ENCODE measurements at places on chromosomes 4 and X. TPM values are rescaled to one million over a fixed set of nuclear protein-coding genes. Genes with fewer than 3 reads are reported as not detected.
A peak's percentile ranks its signal among the peaks of the same experiment; 100 is the strongest.

DNA sequence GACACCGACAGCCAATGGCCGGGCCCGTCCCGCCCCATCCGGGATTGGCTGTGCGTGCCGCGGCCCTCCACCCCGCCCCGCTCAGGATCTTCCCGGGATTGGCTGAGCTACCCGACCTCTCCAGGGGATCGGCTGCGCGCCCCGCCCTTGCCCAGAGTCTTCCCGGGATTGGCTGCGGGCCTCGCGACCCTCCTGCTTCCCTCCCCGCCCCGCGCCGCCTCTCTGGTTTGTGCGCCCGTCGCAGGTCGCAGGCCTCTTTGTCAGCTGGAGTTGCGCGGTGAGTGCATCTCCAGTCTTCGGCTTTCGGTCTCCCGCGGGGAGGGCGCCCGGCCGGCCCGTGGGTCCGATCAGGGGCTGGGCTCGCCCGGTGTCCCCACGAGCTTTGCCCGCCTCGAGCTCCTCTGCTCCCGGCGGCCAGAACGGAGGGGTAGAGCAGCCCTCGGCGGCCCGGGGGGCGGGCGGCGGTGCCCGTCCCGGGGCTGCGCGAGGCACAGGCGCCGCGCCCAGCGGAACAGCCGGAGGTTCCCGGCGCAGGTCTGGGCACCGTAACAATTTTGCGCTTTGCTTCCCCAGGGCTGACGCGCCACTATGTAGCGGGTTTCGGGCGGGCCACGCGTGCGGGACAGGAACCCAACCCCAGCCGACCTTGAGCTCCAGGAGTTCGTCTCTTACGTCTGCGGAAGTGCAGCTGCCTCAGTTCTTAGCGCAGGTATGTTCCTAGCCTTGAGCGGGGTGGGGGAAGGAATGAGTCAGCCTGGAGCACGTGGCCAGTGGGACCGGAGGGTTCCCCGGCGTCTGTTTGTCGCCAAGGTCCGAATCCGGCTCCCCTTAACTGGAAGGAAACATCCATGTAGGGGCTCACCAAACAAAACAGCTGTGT, 38.7 kb downstream of the ERVMER34-1 start:
- peak overlapping the region; percentile 97 for H3K27ac ChIP-seq
- H3K27me3 ChIP-seq, result peaks cover 8% of the 10 kb centered on the region
- peaks cover 46% of the 10 kb centered on the region for H3K4me1 ChIP-seq
- peak; percentile 98 for DNase-seq
- H3K36me3 ChIP-seq, result peaks cover 41% of the 10 kb centered on the region

DNA sequence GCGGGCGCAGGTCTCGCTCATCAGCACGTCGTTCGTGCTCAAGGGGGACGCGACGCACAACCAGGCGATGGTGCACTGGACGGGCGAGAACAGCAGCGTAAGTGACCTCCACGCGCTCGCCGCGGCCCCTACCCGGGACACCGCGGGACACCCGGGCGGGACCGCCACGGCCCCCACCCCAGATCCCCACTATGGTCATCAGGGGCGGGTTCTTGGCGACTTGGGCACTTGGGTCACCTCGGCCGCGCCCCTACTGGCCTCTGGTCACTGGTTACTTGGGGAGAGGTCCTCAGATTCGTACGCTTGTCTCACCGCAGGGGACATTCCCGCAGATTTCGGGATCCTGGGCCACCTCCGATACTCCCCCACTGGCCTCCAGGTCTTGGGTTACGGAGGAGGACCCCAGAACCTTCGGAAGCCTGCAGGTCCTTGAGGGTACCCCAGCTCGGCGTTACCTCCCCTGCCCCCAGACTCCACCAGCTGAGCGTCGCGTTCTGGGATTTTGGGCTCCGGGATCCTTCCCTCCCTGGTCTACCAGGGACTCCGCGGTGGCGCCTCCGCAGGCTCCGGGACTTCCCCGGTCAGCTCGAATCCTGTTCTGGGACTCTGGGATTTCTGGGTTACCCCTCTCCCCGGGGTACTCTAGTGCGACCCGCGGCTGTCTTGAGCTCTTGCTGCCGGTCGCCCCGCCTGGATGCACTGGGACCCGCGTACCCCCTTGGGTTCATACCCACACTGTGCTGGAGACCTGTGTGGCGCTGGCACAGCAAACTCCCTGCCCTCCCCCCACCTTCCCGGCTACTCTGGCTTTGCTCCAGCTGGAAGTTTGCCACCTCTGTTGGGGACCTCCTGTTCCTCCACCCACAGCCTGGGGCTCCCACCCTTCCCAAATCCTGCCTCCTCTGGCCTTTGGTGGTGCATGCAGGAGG, 956 bp downstream of the SORCS2 start:
- no peak overlapping the region for H3K4me3 ChIP-seq
- H3K27ac ChIP-seq, result no peak overlapping the region
- H3K36me3 ChIP-seq, result no peaks in the 10 kb centered on the region
- DNase-seq, result no peak
- H3K27me3 ChIP-seq, result peaks cover 40% of the 10 kb centered on the region
- H3K4me1 ChIP-seq, result no peaks in the 10 kb centered on the region

- H3K36me3 ChIP-seq, result no peaks in the 10 kb centered on the region
- H3K27ac ChIP-seq, result no peak overlapping the region
- no peak for DNase-seq
- no peak overlapping the region for H3K4me3 ChIP-seq
- no peaks in the 10 kb centered on the region for H3K4me1 ChIP-seq
- H3K27me3 ChIP-seq, result no peaks in the 10 kb centered on the region
Observed at GRCh38 chr4:132267321-132267720, 881.8 kb upstream of the PCDH10 start.

Gene RHOH
- 147 TPM for total RNA-seq

Gene MAGEA8
- total RNA-seq, result not detected

GRCh38 chr4:152064753-152065152, 303.9 kb upstream of the GATB start:
- no peak for DNase-seq
- peaks cover 1% of the 10 kb centered on the region for H3K36me3 ChIP-seq
- no peak overlapping the region for H3K27ac ChIP-seq
- peaks cover 20% of the 10 kb centered on the region for H3K4me1 ChIP-seq

GRCh38 chr4:175970724-175971123, 94.9 kb upstream of the WDR17 start:
- no peak overlapping the region for H3K4me3 ChIP-seq
- H3K4me1 ChIP-seq, result no peaks in the 10 kb centered on the region
- H3K36me3 ChIP-seq, result no peaks in the 10 kb centered on the region
- DNase-seq, result no peak
- no peaks in the 10 kb centered on the region for H3K27me3 ChIP-seq
- no peak overlapping the region for H3K27ac ChIP-seq

- DNase-seq, result no peak
- no peak overlapping the region for H3K27ac ChIP-seq
- H3K4me3 ChIP-seq, result no peak overlapping the region
- no peaks in the 10 kb centered on the region for H3K27me3 ChIP-seq
- no peaks in the 10 kb centered on the region for H3K36me3 ChIP-seq
Observed at GRCh38 chrX:68912113-68912512, 83.3 kb downstream of the EFNB1 start.

- no peaks in the 10 kb centered on the region for H3K36me3 ChIP-seq
- no peak overlapping the region for H3K27ac ChIP-seq
- DNase-seq, result no peak
- no peaks in the 10 kb centered on the region for H3K27me3 ChIP-seq
Observed at GRCh38 chr4:134251322-134251721, 49.7 kb upstream of the PABPC4L start.

DNA sequence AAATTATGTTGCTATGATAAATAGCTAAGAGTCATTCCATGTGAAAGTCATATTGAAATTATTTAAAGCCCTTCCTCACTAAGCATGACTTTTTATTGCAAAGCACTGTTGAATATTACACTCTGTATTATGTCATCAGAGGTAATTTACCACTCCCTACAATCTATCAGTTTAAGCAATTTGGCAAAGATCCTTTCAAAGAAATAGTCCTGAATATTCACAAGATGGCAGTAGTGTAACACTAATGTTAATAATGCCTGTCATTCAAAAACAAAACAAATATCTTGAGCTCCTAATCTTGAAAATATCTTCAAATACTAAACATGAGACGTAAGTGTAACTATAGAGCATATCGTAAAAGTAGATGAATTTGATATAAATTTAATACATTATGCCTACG, 208.6 kb upstream of the TECRL start:
- H3K27ac ChIP-seq, result no peak overlapping the region
- H3K4me1 ChIP-seq, result no peaks in the 10 kb centered on the region
- H3K4me3 ChIP-seq, result no peak overlapping the region
- no peaks in the 10 kb centered on the region for H3K27me3 ChIP-seq
- H3K36me3 ChIP-seq, result no peaks in the 10 kb centered on the region
- DNase-seq, result no peak

GRCh38 chr4:20645236-20645635, 55.0 kb upstream of the PACRGL start:
- H3K27me3 ChIP-seq, result peaks cover 1% of the 10 kb centered on the region
- no peak overlapping the region for H3K4me3 ChIP-seq
- DNase-seq, result no peak
- H3K36me3 ChIP-seq, result no peaks in the 10 kb centered on the region

DNA sequence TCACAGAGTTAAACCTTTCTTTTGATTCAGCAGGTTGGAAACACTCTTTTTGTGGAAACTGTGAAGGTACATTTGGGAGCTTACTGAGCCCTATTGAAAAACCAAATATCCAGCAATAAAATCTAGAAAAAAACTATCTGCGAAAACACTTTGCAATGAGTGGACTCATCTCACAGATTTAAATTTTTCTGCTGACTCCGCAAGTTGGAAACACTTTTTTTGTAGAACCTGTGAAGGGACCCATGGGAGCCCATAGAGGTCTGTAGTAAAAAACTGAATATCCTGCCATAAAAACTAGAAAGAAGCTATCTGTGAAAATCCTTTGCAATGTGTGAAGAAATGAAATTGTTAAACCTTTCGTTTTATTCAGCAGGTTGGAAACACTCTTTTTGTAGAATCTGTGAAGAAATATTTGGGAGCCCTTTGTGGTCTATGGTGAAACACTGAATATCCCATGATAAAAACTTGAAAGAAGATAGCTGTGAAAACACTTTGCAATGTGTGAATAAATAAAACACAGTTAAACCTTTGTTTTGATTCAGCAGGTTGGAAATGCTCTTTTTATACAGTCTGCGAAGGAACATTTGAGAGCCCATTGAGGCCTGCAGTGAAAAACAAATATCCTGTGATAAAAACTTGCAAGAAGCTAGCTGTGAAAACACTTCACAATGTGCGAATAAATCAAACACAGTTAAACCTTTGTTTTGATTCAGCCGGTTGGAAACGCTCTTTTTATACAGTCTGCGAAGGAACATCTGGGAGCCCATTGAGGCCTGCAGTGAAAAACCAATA, 22.3 kb upstream of the DCUN1D4 start:
- no peaks in the 10 kb centered on the region for H3K27me3 ChIP-seq
- H3K36me3 ChIP-seq, result no peaks in the 10 kb centered on the region
- no peak overlapping the region for H3K27ac ChIP-seq

DNA sequence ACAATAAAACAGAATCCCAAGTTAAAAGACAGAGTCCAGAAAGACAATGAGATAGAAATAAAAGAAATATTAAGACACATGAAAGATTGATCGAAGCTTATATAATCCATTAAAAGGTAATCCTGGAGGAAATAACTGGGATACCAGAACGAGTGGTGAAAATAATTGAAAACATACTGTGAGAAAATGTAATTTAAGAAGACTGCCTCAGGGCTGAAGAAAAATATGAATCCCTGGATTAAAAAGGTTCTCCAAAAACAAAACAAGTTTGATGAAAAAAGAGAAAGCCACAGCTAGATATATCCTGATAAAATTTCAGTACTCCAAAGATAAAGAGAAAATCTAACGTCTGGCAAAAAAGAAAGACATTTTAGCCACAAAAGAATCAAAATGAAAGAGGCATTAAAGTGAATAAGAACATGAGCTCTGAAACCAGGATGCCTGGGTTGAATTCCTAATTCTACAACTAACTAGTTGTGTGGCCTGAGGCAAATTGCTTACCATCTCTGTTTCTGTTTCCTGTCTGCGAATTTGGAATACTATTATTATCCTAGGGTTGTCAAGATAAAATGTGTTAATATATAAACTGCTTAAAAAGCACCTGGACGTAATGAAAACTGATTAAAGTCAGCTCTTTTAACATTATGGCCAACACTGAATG, 5.5 kb downstream of the DDX60L start:
- no peak overlapping the region for H3K4me3 ChIP-seq
- H3K27me3 ChIP-seq, result no peaks in the 10 kb centered on the region
- DNase-seq, result no peak
- H3K4me1 ChIP-seq, result peaks cover 59% of the 10 kb centered on the region

GRCh38 chr4:55578341-55579010, 13.6 kb downstream of the PDCL2 start:
- H3K27me3 ChIP-seq, result peaks cover 4% of the 10 kb centered on the region
- H3K27ac ChIP-seq, result no peak overlapping the region
- no peaks in the 10 kb centered on the region for H3K36me3 ChIP-seq
- no peaks in the 10 kb centered on the region for H3K4me1 ChIP-seq

- peaks cover 18% of the 10 kb centered on the region for H3K27me3 ChIP-seq
- H3K4me1 ChIP-seq, result peaks cover under 1% of the 10 kb centered on the region
- no peak overlapping the region for H3K4me3 ChIP-seq
- no peak for DNase-seq
- H3K27ac ChIP-seq, result no peak overlapping the region
Observed at GRCh38 chrX:150355913-150356312, 7.2 kb upstream of the MAMLD1 start.

GRCh38 chr4:181911420-181911819, 331.8 kb upstream of the TENM3 start:
- H3K27me3 ChIP-seq, result no peaks in the 10 kb centered on the region
- no peak overlapping the region for H3K4me3 ChIP-seq
- H3K36me3 ChIP-seq, result no peaks in the 10 kb centered on the region
- H3K27ac ChIP-seq, result no peak overlapping the region
- DNase-seq, result no peak
- no peaks in the 10 kb centered on the region for H3K4me1 ChIP-seq

- H3K27me3 ChIP-seq, result no peaks in the 10 kb centered on the region
- H3K36me3 ChIP-seq, result no peaks in the 10 kb centered on the region
- DNase-seq, result no peak
- H3K27ac ChIP-seq, result no peak overlapping the region
- no peaks in the 10 kb centered on the region for H3K4me1 ChIP-seq
- no peak overlapping the region for H3K4me3 ChIP-seq
Observed at GRCh38 chrX:96841325-96841724, 42.4 kb upstream of the RPA4 start.

Gene RAB41
- total RNA-seq, result not detected

Gene SPATA18
- total RNA-seq, result 0.34 TPM

Gene ADH7
- total RNA-seq, result not detected

DNA sequence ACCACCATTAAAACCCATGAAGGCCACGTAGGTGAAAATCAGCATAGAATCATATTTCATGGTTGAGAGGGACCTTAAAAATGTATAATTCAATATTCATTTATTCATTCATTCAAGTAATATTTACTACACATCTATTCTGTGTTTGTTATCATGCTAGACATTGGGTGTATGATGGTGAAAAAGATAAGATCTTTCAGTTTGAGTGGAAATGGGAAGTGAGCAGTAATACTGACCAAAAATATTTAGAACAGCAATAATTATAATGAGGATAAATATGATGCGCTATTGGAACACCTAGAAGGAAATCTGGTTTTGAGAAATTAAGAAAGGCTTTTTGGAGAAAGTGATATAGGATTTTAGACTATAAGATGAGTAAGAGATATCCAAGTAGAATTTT, 28.0 kb downstream of the DKK2 start:
- H3K27me3 ChIP-seq, result no peaks in the 10 kb centered on the region
- no peak overlapping the region for H3K4me3 ChIP-seq
- no peak overlapping the region for H3K27ac ChIP-seq
